NCI-H2081 (cell line): ENCODE measurements at places on chromosomes 3 and 15.

DNA sequence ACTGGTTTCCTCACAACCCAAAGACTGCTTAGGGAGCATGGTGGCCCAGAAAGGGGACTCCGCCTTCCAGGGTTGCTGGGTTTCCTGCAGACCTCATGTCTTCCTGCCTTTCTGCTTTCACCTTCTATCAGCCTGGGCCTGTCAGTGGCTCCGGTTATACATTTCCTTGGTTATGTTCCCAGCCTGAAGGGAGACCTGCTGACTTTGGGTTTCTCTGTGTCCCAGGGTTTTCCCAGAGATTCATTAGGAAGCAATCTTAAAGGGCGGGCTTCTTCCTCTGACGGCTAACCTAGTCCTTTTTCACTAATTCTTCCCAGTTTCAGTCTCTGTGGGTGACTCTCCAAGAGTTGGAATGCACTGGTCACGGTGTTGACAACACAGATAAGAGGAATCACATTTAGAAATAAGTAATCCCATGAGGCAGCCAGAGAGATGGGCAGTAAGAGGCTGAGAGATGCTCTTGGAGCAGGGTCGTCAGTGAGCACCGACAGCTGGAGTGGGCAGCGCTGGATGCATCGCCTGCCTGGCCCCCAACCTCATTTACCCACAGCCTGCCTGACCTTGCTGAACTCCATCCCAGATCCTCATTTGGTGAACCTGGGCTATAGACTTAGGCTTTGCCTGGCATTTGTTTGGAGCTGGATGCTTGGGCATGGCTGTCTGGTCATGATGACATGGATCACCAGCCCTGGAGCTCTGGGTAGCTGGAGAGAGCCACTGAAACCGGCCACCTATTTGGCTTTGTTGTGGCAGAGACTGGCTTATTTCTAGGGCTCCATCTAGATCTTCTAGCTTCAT lies 10.0 kb upstream of the EHD4 start:
- DNase-seq = no peak

DNA sequence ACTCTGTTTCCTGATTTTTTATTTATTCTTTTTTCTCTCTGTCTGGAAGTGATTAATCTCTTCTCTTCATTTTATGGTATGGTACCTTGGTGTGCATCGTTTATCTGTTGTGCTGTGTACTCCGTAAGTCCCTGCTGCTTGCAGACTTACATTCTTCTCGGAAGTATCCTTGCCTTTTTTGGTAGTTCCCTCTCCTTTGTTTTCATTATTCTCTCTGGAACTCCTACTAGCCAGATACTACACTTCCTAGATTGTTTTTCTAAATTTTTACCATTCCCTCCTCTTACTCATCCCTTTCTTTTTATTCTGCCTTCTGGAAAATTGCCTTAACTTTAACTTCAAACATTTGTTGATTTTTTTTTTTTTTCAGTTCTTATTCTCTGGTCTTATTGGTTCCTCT lies 27.2 kb downstream of the PIK3CA start:
- DNase-seq = no peak

- DNase-seq = no peak
These were observed 256.3 kb upstream of the EOMES start for GRCh38 chr3:27978440-27978839.

DNA sequence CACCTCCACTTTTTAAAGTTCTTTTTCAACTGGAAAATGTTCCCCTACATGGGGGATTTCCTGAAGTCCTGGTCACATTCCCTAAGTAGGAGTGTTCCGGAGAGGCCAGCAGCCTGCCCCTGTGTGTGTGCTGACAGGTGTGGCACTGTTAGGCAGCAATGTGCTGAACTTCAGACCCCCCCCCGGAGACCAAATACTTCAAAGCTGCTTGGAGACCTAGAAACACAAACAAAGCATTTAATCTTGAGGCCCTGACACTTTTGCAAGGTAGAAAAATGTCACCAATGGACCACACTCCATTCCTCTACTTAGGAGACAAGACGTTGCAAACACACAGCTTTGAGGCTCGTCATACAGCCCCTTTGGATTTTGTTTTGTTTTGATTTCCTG lies 259.6 kb upstream of the CTNNB1 start:
- no peak for DNase-seq

- DNase-seq = peak; percentile 65
These were observed 2.0 kb upstream of the HYAL2 start for GRCh38 chr3:50324351-50325112.

DNA sequence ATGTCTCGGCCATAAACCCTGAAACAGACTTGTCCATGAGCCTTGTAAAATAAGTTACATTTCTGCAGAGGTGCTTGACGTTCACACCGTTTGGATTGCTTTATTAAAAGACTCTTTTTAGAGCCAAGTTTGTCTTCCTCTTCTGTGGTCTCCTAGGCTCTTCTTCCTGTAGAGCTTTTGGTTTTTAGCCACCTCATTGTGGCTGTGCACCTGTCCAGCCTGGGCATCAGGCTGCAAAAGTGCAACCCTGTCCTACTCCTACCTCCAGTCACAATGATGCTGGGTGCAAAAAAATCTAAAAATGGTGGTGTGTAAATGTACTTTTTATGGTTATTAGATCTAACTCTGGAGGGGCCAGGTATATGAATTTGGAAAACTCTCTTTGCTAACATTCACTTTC lies 2.8 kb upstream of the RIOX2 start:
- no peak for DNase-seq

- peak; percentile 28 for DNase-seq
These were observed 64.6 kb downstream of the SLCO2A1 start for GRCh38 chr3:133965013-133965570.

- DNase-seq = no peak
These were observed 28.0 kb upstream of the IL16 start for GRCh38 chr15:81168644-81169043.

- DNase-seq = no peak
These were observed 3.4 kb upstream of the SKOR1 start for GRCh38 chr15:67821784-67822440.

DNA sequence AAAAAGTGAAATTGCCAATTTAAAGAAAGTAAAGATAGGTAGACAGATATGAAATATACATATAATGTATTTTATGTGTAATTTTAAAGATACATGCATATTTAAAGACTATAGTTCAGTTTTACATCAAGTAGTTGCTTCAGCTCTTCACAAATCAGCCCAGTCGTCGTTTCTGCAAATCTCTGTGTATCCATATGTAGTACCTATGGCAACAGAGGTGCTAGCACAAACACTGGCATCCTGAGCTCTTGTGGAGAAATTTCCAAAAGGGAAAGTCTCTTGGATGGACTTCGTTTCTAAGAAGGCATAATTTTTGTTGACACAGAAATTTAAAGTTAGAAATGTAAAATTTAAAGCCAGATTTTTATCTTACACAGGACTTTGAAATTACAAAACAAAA lies 1284.7 kb downstream of the ROBO1 start:
- peak; percentile 2 for DNase-seq

GRCh38 chr3:63655519-63655918 lies 3.0 kb downstream of the SNTN start:
- DNase-seq = no peak

- no peak for DNase-seq
These were observed 126.0 kb upstream of the LMOD3 start for GRCh38 chr3:69248436-69248835.

DNA sequence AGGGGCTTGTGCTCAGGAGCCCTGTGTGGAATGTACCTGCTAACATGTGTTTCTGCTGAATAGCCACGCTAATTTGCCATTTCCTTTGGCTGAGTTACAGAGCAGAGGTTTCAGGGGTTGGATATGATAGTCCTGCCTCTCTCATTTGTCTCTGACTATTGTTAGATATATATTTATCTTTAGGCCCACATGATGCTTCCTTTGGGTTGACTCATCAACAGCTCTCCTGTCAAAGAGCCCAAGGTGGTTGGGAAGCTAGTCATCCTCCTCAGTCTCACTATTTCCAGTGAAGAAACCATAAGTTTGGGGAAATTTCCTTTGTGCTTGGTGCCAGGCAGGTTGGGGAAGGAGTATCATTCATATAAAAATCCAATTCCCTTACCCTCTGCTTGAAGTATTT lies 1194.6 kb downstream of the ZPLD1 start:
- DNase-seq = no peak

DNA sequence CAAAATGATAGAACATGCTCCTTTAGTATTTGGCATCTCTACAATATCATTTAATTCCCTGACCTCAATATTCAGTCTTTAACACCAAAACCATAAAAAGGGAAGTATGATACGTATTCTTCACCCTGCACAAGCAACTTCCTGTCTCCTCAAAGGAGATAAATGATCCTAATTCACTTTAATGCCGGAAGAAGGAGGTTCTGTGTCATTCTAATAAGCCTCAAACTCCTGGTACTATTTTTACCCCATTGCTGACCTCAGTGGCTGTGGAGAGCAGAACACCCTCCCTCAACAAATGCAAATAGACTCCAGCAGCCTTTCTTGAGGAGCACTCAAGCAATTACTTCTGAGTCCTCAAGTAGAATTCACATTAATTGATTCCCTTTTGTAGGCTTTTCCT lies 173.3 kb downstream of the TMEM108 start:
- peak; percentile 34 for DNase-seq

DNA sequence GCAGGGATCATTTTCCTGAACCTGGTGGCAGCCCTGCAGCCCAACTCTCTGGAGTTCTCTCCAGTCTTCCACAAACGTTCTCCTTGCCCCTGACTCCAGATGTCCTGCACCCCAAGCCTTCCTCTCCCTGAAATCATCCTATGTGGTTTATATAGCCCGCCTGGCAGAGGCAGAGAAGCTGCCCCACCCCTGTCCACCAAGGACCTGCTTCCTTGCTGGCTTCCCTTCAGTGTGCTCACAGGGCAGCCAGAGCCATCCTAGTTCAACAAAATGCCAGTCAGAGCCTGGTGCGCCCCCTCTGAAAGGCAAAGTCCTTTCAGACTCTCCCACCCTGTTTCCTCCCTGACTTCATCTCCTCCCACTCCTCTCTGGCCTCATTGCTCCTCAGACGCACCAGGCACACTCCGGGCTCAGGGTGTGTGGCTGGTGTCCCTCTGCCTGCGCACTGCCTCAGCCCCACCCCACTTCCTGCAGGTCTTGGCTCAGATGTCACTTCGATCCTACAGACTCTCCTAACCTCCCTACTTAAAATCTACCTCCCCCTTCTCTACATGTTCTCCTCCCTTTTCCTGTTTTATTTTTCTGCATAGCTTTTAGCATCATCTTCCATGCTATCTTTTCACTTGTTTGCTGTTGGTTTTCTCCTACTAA lies 5.9 kb downstream of the KBTBD13 start:
- DNase-seq = no peak

DNA sequence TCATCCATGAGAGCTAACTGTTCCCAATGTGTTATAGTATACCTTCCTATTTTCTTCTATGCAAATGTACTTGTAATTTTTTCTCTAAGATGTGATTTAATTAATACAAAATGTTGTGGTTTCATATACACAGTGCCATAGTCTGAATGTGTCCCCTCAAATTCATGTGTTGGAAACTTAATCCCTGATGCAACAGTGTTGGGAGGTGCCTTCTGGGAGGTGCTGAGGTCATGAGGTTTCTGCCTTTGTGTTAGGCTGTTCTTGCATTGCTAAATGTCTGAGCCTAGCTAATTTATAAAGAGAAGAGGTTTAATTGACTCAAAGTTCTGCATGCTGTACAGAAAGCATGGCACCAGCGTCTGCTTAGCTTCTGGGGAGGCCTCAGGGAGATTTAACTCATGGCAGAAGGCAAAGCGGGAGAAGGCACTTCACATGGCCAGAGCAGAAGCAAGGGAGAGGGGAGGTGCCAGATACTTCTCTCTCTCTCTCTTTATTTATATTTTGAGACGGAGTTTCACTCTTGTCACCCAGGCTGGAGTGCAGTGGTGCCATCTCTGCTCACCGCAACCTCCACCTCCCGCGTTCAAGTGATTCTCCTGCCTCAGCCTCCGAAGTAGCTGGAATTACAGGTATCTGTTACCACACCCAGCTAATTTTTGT lies 34.7 kb upstream of the BNIP2 start:
- no peak for DNase-seq

GRCh38 chr15:31371520-31372240 lies 45.0 kb downstream of the KLF13 start:
- DNase-seq = no peak

DNA sequence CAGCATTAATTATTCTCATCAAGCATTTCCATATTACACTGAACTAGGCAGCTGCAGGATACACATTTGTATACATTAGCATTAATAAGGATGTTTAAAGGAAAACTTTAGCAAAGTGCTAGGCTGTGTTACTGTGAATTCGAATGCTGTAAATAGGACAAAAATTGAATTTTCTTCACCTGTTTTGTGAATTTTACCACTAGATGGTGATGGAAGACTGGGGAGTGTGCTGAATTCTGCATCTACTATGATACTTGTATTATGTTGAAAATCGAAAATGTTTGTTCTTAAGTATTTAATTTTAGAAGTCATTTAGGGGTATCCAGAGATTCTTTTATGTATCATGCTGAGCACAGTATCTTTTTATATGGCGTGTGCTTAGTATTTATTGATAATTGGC lies 12.3 kb upstream of the P2RY14 start:
- DNase-seq = no peak

DNA sequence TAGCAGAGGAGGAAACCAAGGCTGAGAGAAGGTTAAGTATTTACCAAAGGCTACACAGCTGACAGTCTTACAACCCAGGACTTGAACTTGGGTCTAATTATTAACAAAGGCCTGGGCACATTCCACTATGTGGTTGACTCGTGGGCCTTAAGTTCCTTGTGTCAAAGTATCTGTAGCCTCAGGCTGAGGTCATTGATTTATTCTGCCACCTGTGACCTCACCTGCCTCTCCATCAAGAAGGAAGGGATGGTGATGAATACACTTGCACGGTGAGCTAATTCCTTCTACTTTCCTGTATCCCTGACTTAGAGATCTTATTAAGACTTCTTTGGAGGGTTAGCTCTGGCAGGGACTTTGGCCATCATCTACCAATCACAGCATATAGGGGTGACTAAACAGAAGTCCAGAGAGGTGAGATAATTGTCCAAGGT lies 19.9 kb upstream of the LRRC58 start:
- no peak for DNase-seq

GRCh38 chr3:9033867-9034266 lies 70.6 kb upstream of the RAD18 start:
- no peak for DNase-seq

DNA sequence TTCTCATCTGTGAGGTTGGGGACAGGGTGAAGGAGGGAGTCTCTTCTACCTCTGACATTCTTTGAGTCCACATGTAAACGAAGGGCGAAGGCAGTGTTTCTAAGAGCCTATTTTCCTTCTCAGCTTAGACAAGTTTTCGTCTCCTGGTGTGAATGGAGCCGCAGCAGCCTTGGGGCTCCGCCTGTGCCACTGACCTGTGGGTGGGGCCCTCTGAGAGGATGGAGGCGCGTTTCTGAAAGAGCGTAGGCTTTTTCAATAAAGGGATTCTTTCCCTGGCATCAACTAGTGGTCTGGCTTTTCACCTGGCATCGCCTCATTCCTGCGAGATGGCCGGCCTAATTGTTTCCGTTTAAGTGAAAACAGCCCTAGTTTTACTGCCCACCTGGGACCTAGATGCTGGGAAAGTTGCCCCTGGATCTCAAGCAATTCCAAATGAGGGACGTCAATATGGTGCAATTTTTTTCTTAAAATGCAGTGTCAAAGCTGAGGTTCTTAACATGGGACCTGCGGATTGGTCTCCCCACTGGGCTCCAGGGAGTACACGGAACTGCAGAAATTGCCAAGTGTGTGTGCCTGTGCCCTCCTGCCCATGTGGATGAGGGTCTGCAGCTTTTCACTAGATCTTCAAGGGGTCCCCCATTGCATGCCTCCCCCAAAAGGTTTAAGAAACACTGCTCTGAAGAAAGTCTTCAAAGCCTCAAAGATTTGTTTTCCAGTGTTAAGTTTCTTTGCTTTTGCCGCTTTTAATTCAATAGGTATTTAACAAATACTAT lies 958 bp downstream of the GLDN start:
- peak; percentile 53 for DNase-seq
